Hindlimb muscle (tissue), 1 donor: ENCODE measurements at places on chromosomes 13 and 19. TPM values are rescaled to one million over a fixed set of nuclear protein-coding genes. Genes with fewer than 3 reads are reported as not detected.

- DNase-seq = no peak
Observed at GRCh38 chr19:28691683-28692082, 521.3 kb downstream of the UQCRFS1 start.

GRCh38 chr13:44048326-44048725, 168.6 kb downstream of the LACC1 start:
- no peak for DNase-seq

- no peak for DNase-seq
Observed at GRCh38 chr13:95160112-95160906, 140.9 kb downstream of the ABCC4 start.

Gene PBX4
- polyA plus RNA-seq = 2.3 TPM

GRCh38 chr19:36605101-36605876, at the start of gene ZNF382:
ZNF382 (plus strand) TSS chr19:36605313; CDS start chr19:36609915, 4,602 bp downstream.
- peak; percentile 87 for DNase-seq

Gene LEUTX
- not detected for polyA plus RNA-seq

DNA sequence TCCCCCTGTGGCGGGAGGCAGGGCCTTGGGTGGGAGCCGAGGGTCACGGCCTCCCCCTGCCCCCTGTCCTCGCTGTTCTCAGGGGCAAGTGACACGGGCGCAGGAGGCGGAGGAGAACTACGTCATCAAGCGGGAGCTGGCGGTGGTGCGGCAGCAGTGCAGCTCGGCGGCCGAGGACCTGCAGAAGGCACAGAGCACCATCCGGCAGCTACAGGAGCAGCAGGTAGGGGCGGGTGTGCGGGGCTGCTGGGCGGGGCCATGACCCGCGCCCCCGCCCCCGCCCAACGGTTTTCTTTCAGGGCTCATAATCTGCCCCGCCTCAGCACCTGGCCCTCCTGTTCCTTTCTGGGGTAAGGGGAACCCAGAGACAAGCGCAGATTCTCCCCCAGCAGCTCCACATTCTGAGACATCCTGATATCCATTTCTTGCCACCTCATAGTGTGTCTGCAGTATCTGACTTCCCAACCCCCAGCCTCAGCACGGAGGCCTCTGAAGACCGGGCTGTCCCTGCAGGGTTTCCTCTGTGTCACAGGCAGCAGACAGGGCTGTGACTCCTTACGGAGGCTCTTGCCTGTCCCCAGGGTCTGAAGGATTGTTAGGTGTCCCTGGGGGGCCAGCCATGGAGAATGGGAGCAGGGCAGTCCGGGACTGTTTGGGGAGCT, 15.9 kb downstream of the PRR36 start:
- DNase-seq = no peak

- DNase-seq = no peak
Observed at GRCh38 chr13:99973163-99973807, 1.7 kb upstream of the ZIC5 start.

Gene PCP2
- polyA plus RNA-seq = not detected

DNA sequence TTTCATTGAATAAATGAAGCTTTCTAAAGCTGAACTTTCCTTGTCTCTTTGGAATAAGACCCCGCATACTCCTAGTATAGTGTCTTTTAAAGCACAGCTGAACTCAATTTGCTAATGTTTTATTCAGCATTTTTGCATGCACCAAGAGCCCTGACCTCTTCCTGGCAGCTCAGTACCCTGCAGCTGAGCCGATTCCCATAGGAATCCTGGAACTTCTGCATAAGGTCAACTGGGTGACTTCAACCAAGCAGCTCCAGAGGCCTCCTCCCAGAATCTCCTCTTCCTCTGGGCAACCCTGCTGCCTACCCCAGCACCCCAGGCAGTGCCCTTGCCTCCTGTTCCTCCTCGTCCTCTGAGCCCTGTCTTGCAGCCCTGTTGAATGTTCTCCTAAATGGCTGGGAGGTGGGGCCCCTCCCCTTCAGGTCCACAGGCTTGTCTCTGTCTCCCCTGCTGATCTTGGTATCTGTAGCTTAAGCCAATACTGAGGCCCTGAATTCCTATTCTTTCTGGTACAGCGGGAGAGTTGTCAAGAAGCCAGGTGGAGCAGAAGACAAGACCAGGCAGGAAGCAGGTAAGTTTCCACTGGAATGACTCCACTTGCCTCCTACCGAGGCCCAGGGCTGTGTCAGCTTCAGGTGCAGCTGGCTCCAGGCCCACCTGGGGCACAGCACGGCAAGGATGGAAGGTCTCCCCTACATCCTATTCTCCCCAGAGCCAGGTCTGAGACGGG, 23.6 kb upstream of the CCDC124 start:
- DNase-seq = no peak

Gene MCOLN1
- 16.4 TPM for polyA plus RNA-seq

DNA sequence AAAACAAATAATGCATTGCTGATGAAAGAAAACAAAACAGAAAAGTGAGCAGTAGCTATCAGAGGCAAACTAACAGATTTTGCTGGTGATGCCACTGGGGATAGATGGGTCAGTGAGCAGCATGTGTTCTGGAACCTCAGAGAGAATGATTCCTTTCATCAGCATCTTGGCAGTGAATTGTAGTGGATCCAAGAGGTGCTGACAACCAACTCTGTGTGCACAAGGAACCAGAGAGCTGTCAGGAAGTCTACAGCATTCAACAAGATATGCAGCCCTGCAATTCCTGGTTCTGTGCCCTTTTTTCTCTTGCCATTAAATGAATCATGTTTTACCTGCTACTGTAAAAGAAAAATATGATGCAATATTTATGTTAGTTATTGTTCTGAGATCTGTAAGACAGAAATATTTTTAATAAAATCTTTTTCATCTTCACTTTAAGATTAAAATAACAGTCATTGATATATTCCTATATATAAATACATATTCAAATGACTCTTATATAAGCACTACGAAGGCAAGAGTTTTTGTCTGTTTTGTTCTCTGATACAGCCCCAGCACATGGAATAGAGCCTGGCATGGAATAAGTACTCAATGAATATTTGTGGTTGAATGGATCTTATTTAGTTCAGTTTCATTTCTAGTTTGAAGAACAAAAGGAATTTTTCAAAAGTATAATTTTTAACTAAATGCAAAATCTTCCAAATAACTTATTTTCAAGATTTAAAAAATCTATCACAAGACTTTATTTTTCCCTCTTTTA, 80.8 kb downstream of the FREM2 start:
- no peak for DNase-seq

DNA sequence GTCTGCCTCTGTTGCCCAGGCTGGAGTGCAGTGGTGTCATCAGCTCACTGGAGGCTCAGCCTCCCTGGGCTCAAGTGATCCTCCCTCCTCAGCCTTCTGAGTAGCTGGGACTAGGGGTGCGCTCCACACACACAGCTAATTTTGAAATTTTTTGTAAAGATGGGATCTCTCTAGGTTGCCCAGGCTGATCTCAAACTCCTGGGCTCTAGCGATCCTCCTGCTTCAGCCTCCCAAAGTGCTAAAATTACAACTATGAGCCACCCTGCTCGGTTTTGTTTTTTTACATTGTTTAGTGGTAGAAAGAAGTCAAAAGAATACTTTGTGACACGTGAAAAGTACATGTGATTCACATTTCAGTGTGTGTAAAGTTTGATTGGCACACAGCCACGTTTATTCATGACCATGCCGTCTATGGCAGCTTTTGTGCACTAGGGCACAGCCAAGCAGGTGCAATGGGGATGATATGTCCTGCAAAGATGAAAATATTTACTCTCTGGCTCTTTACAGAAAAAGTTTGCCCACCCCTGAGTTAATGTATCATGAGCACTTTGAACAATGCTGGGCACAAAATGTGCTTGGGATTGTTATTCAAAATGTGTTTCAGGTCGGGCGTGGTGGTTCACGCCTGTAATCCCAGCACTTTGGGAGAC, 16.2 kb upstream of the NFIC start:
- DNase-seq = no peak

Gene B3GLCT
- 17.4 TPM for polyA plus RNA-seq

- no peak for DNase-seq
Observed at GRCh38 chr13:37716420-37717195, 118.0 kb upstream of the POSTN start.

- DNase-seq = no peak
Observed at GRCh38 chr13:91540158-91540736, 141.8 kb downstream of the GPC5 start.

GRCh38 chr13:20489185-20489820, 36.4 kb downstream of the CRYL1 start:
- DNase-seq = no peak

Gene NOVA2
- polyA plus RNA-seq = 5.0 TPM

GRCh38 chr19:13644645-13645044, 119.7 kb upstream of the MRI1 start:
- DNase-seq = no peak

DNA sequence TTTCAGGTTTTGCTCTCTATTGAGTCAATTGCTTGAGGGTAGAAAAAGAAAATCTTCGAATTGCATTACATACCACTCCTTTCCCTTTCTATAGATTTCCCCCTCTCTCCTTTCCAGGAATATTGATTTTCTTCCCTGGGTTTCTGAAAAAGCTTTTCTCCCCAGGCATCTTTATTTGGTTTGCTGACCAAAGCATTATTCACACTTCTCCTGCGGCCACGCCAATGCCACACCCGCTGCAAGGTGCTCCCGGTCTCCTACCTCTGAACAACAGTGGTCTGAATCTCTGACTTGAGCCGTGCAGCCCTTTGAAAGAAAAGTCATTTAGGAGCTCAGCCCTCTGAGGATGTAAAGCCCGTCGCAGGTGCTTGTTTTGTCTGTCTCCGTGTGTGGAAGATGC, 350.9 kb upstream of the TMTC4 start:
- no peak for DNase-seq

DNA sequence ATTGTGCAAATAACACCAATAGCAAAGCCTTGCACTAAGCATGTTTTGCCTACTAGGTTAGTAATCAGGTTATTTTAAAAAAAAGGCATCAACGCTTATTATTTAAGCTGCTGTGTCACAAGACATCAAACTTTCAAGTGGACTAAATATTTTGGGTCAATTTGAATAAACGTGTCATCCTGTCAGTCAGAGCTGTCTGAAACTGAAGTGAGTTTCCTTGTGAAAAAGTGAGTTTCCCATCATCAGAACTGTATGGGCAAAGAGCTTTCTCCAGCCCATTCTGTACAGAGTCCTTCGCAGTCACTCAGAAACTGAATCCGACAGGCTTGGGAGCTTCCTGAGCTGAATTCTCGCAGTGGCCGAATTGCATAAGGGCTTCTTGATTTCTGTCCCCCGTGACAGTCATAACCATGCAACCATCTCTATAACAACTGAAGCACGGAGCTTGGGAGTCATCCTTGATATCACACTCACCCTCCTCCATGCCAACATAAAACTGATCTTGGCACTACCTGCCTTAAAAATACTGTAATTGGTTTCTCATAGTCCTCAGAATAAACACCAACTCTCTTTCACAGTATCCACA, 139.8 kb downstream of the MIPEP start:
- DNase-seq = no peak

- DNase-seq = no peak
Observed at GRCh38 chr13:108933061-108933460, 303.6 kb downstream of the MYO16 start.

DNA sequence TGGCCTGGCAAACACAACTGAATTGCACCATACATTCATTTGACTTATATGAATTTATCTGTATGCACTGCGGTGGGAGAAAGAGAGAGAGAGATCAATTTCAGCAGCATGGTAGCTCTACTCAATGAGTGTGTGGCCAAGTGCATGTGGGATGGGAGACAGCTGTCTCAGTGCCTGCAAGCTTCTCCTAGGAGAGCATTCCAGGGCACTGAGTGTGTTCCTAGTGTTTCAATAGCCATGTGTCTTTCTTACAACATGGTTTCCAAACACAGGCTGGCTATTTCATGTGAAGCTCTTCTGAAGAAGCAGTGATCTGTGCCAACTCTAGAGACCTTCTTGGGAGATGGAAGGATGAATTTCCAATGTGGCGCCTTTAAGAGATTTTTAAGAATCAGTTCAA, 43.5 kb downstream of the NEK5 start:
- DNase-seq = no peak

GRCh38 chr19:11093689-11094238, 4.5 kb downstream of the LDLR start:
- DNase-seq = no peak

Gene PINLYP
- 2.9 TPM for polyA plus RNA-seq

Gene PSG6
- polyA plus RNA-seq = not detected

DNA sequence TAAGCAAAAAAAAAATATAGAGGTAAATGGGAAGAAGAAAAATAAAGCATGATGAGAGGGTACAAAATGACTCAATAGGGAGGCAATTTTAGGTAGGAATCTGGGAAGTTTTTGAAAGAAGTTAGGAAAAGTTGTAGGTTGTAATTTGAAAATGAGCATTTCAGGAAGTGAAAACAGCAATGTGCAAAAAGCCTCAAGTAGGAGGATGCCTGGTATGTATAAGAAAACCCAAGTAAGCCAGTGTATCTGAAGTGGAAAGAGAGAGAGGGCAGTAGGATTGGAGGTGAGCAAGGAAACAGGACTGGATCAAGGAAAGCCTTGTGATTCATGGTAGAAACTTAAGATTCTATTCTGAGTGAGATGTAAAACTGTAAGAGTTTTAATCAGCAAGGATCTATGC, 121.6 kb upstream of the SPRY2 start:
- no peak for DNase-seq

Gene TPP2
- polyA plus RNA-seq = 47.1 TPM

Gene PRMT1
- polyA plus RNA-seq = 214 TPM

DNA sequence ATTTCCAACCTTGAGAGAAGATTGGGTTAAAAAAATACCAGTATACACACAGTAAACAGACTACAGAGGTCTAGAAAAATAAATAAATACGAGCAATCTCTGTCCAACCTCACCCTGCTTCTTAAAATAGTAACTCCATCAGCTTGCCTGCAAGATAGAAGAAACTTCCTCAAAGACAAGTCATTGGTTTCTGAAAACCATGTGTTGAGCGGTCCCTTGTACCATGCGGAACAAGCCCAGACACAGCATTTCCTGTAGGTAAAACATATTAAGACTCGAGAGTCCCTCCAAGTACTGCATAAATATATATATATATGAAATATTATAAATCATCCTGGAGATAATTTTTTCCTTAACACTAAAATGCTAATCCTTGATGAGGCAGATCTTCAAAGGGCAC, 157.4 kb downstream of the MZT1 start:
- no peak for DNase-seq

- DNase-seq = no peak
Observed at GRCh38 chr19:50983625-50984292, at the start of gene KLK7. KLK7 (minus strand) TSS chr19:50983917; CDS start chr19:50982399, 1,518 bp downstream.

- DNase-seq = no peak
Observed at GRCh38 chr19:46069806-46070341, 29.1 kb upstream of the IGFL4 start.
